Mesothelial cell of epicardium (in vitro differentiated cells): ENCODE measurements at places on chromosomes 3 and 15.

DNA sequence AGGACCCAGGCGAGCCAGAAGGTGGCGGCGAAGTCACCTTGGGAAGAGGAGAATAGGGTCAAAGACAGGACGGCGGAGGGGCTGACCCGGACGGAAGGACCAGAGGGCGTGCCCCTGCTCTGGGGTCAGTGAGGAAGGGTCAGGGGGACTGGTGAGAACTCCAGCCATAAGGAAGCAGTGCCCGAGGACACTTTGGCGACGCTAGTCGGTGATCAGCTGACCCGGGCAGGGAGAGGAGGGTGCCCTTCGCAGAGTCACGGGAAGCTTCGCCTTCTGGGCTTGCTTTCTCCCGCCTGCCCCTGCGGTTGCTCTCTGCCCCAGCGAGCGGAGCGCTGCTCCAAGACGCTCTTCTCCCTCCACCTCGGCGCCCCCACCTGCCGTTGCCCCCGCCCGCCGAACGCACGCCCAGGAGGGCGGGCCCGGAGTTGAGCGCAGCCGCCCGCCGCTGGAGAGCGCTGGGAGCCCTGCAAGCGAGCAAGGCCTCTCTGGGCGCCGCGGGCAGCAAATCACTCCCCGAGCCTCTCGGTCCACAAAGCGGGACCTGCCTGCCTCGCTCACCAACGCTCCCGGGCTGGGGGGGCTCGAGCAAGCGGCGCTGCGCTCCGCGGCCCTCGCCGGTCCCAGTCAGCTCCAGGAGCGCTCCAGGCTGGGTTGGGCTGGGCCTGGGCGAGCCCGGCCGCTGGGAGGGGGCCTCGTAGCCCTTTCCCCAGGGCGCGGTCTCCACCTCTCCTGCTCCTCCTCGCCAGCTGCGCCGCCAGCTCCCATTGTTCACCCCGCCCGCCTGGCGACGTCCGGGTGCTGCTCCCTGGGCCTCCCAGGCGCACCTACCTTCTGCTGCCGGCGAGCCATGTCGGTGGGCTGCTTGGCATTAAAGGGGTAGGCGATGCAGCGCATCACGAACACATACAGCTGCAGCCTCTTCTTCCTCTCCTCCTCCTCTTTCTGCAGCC is 1.2 kb downstream of the CADPS start:
- H3K4me3 ChIP-seq = peak overlapping the region; percentile 78
- peaks cover 93% of the 10 kb centered on the region for H3K27me3 ChIP-seq
- no peak overlapping the region for H3K27ac ChIP-seq
- H3K36me3 ChIP-seq = no peaks in the 10 kb centered on the region
- H3K4me1 ChIP-seq = peaks cover 12% of the 10 kb centered on the region

- H3K27me3 ChIP-seq = no peaks in the 10 kb centered on the region
- DNase-seq = no peak
- no peak overlapping the region for H3K27ac ChIP-seq
- H3K4me3 ChIP-seq = no peak overlapping the region
Observed at GRCh38 chr3:30733209-30733608, 126.8 kb downstream of the TGFBR2 start.

- no peak for DNase-seq
- no peaks in the 10 kb centered on the region for H3K27me3 ChIP-seq
- no peaks in the 10 kb centered on the region for H3K36me3 ChIP-seq
- H3K4me1 ChIP-seq = peaks cover 22% of the 10 kb centered on the region
Observed at GRCh38 chr15:63219196-63219710, 29.8 kb downstream of the RAB8B start.

GRCh38 chr3:30505866-30506520 is 100.4 kb upstream of the TGFBR2 start:
- H3K4me1 ChIP-seq = no peaks in the 10 kb centered on the region
- no peak for DNase-seq
- H3K4me3 ChIP-seq = no peak overlapping the region
- H3K27me3 ChIP-seq = no peaks in the 10 kb centered on the region
- no peak overlapping the region for H3K27ac ChIP-seq
- H3K36me3 ChIP-seq = no peaks in the 10 kb centered on the region

- DNase-seq = no peak
- H3K36me3 ChIP-seq = no peaks in the 10 kb centered on the region
- no peak overlapping the region for H3K4me3 ChIP-seq
- no peak overlapping the region for H3K27ac ChIP-seq
- H3K4me1 ChIP-seq = peaks cover 15% of the 10 kb centered on the region
Observed at GRCh38 chr3:21665444-21666100, 85.4 kb downstream of the ZNF385D start.

DNA sequence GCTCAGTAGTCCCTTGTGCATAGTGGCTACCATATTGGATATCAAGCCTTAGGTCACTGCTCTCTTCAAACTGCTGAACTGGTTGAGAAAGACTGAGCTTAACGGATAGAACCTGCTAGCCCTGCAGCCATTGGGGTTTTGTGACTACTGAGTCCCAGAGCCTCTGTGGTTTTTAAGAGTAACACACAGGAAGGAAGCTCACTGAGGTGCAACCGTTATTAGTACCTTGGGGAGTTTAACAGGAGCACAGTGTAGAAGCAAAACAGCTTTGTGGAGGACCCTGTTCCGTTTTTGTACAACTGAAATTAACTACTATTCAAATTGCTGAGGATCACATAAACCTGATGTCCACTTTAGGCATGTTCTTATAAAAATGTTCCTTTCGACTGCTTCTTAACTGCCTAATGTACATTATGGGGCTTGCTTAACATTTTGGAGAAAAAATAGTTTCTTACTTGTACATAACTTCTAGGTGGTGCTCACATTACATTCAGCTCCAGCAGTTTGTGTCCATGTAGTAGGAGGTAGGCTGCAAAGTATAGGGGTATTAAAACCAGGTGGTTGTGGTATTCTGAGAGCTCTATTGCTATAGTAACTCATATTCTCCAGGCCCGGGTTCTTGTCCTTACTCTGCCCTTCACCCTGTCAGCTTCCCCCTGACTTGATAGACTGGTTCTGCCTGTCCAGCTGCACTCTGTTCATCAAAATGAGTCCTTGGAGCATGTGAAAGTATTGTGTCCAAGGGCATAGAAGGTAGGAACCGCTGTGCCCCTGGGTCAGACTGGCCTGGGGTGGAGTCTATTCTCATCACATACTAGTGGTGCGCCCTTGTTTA is 17.3 kb downstream of the PXK start:
- H3K4me3 ChIP-seq = no peak overlapping the region
- DNase-seq = no peak
- peaks cover 14% of the 10 kb centered on the region for H3K4me1 ChIP-seq
- no peaks in the 10 kb centered on the region for H3K36me3 ChIP-seq

DNA sequence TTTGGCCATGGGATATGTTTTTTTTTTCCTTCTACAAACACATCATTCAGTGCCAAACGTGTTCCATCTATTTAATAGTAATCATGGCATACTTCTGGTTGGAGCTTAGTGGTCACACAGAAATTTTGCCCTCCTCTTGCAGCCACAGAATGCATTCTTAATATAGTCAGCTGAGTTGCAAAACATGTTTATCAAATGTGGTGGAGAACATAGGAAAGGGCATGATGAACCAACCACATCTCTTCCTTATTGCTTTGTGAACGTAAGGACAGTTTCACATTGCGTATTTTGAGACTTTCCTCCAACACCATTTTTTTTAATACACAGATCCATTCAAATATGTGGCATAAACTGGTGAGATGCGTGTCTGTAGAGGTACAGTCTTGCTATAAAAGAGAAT is 106.8 kb downstream of the BBX start:
- no peak for DNase-seq
- no peaks in the 10 kb centered on the region for H3K36me3 ChIP-seq
- no peak overlapping the region for H3K4me3 ChIP-seq
- no peak overlapping the region for H3K27ac ChIP-seq
- H3K4me1 ChIP-seq = peaks cover 36% of the 10 kb centered on the region

DNA sequence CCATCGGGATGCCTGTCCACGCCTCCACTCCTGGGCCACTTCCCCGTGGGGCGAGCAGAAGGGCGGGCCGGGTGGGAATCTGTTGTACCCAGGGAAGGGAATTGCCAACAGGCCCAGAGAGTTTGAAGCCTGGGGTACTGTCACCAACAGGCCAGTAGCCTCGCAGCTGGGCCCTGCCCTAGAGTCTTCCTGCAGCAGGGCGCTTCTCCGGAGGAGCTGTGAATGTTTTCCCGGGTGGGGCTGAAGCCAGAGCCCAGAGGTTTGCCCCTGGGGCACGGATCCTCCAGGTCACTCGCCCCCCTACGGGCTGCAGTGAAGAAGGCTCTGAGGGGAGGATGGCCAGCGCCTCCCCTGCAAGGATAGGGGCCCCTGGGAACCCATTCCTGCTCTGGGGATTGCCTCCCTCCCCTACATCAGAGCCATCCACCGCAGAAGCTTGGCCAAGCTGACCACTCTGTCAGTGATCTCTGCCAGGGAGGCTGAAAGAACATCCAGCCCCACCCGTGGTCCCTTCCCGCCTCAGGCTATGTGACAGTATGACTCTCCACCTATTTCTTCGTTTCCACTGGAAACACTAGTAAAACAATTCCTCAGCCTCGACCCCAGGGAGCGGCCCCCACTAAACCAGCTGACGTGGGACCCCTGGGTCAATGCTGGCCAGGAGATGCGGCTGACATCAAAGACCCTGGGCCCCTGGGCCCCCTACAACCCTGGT is 16.8 kb downstream of the CIDEC start:
- peaks cover 17% of the 10 kb centered on the region for H3K4me1 ChIP-seq
- no peak for DNase-seq
- H3K27ac ChIP-seq = no peak overlapping the region
- H3K4me3 ChIP-seq = peak overlapping the region; percentile 28
- no peaks in the 10 kb centered on the region for H3K36me3 ChIP-seq

DNA sequence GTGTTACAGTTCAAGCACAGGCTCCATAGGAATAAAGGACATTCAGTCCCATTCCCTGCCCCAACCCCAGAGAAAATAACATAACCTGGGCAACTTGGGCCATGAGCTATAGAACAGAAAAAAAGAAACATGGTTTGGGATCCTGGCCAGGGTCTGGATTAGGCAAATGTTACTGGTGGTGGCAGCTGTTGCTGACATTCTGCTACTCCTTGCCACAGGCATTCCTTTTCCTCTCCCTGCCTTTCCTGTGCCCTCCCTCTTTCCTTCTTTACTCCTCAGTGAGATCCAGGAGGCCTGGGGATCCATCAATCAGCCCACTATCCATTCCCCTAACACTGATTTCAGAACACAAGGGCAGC is 129.1 kb downstream of the NTRK3 start:
- H3K4me1 ChIP-seq = no peaks in the 10 kb centered on the region
- H3K36me3 ChIP-seq = no peaks in the 10 kb centered on the region
- no peak overlapping the region for H3K4me3 ChIP-seq
- no peak overlapping the region for H3K27ac ChIP-seq
- H3K27me3 ChIP-seq = peaks cover 62% of the 10 kb centered on the region
- no peak for DNase-seq

DNA sequence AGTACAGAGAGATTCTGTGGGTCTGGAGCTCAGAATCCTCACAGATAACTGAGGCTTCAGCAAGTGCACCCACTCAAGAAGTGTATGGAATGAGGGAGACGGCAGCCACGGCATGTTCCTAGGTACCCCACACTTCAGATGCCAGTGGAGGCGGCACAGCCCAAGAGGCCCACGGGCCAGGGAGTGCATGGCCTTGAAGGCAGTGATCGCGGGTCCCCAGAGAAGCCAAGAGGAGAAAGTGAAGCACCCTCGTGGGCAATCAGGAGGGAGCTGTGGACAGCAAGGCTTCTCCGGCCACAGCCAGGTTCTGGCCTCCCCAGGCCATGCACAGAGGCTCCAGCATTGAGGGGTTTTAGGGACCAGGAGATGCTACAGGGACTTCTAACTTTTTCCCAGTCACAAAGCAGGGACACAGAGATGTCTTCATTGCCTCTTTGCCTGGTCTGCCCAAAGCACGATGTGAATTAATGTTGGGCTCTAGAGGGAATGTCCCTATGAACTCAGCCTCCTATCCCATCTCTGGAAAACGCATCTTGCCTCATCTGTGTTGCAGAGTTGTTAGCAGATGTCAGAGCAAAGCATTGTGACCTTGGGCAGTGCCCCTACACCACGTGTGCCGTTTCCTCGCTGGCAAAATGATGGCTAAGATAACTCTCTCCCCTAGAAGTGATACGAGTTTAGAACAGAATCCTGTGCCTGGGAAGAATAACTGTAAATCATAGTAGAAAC is 2.6 kb upstream of the MAP6D1 start:
- H3K36me3 ChIP-seq = peaks cover 24% of the 10 kb centered on the region
- peaks cover 6% of the 10 kb centered on the region for H3K27me3 ChIP-seq
- no peak for DNase-seq
- no peak overlapping the region for H3K4me3 ChIP-seq
- peak overlapping the region; percentile 50 for H3K27ac ChIP-seq

DNA sequence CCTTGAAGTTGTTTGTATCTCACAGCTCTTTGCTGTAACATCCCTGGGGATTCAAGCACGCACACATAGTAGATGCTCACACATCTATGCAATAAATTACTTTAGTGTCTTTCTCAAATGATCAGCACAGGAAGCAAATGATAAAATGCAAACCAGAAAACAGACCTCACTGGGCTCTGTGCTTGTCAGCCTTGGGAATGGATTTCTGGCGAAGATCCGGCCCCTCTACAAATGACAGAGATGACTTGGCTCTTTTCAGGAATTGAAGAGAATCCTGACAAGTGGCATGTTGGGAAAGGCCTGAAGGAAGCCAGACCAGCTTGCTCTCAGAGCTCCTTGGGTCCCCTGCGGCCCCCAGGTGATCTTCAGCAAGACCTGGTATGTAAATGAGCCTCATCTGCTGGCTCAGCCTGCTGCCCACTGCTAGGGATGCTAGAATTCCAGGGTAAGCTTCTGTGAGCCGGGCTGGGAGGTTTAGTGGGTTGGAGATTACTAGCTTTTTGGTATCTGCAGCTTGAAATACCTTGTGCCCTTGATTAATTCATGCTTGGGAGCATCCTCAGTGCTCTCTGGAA is 54.1 kb downstream of the LPP start:
- H3K27ac ChIP-seq = peak overlapping the region; percentile 50
- H3K36me3 ChIP-seq = peaks cover 10% of the 10 kb centered on the region
- peaks cover 18% of the 10 kb centered on the region for H3K4me1 ChIP-seq
- no peaks in the 10 kb centered on the region for H3K27me3 ChIP-seq
- H3K4me3 ChIP-seq = no peak overlapping the region

DNA sequence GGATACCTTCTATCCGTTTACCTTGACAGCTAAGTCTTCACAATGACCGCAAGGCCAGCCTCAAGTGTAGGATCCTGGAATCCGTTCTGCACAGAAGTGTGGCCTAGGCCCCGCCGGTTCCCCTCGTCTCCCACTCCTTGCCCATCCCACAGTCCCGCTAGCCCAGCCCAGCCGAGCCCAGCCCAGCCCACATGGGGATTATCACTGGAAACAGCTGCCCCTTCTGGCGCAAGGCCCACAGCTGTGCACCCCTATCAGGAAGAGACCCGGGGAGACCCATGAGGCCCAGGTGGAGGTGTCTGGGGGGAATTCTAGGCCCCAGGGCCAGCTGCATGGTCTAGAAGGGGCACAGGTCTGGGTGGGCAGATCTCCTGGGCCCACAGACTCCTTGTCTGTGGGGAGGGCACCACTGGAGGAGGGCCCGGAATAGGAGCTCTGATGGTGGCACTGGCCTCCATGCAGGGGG is 27.9 kb upstream of the KLF13 start:
- peaks cover 2% of the 10 kb centered on the region for H3K4me1 ChIP-seq
- no peak overlapping the region for H3K27ac ChIP-seq
- no peak overlapping the region for H3K4me3 ChIP-seq
- peaks cover 23% of the 10 kb centered on the region for H3K27me3 ChIP-seq
